Activated CD4-positive, alpha-beta T cell treated with anti-CD3 and anti-CD28 coated beads for 1 hour (primary cell): ENCODE measurements at places on chromosomes 12 and 14.

- no peak for DNase-seq
Measured at GRCh38 chr14:37230551-37231194, 32.9 kb downstream of the MIPOL1 start.

GRCh38 chr12:118543651-118544050 lies 167.3 kb downstream of the SUDS3 start:
- DNase-seq, result no peak

DNA sequence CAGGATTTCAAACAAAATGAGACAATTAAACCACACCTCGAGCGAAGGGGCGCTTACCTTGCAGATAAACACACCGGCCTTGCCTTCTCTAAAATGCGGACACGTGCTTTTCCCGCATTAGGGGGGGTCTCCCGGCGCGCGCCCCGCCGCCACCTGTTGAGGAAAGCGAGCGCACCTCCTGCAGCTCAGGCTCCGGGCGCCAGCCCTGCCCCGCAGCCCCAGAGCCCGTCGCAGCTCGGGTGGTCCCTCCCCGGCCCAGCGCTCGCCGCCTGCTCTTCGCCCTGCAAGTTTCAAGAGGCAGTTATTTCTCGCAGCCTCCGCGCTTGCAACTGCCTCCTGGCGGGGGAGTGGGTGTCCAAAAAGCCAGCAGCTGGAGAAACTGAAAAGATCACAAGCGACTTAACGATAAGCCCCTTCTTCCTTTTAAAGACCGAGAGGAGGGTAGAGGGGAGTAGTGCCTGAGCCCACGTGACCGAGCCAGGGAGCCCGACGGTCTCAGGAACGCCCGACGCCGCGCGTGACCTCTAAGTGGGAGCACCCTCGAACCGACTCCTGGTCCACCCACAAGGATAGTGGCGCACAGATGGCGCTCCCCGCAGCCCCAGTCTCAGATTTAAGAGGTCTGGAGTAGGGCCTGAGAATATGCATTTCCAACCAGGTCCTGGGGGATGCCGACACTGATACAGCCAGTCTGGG lies at the start of gene ESR2:
Gene ESR2 (minus strand): TSS at position 396 of the 696 bp plus-strand sequence. CDS start 11,386 bp downstream, outside the sequence.
- no peak for DNase-seq

DNA sequence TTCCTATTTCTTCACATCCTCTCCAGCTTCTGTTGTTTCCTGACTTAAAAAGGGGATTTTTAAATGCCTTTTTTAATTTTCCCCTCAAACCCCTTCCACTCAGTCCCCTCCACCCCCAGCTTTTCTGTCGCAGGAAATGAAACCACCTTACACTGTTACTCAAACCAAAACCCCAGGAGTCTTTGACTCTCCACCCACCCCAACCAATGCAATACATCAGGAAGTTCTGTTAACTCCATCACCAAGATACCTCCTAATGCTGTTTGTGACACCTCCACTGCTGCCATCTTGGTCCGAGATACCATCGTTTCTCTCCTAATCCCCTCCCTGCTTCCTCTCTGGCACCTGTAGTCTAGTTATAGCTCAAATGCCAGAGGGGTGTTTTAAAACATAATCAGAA lies 25.4 kb upstream of the CPM start:
- DNase-seq, result no peak

- DNase-seq, result no peak
Measured at GRCh38 chr12:108896336-108896735, 16.4 kb downstream of the DAO start.
